T follicular helper cell (primary cell): ENCODE measurements at places on chromosomes 3 and 15.

GRCh38 chr15:81113861-81114291 lies 20.2 kb upstream of the CFAP161 start:
- no peak for DNase-seq

GRCh38 chr3:98739266-98739665 lies 23.9 kb upstream of the ST3GAL6 start:
- DNase-seq: no peak

DNA sequence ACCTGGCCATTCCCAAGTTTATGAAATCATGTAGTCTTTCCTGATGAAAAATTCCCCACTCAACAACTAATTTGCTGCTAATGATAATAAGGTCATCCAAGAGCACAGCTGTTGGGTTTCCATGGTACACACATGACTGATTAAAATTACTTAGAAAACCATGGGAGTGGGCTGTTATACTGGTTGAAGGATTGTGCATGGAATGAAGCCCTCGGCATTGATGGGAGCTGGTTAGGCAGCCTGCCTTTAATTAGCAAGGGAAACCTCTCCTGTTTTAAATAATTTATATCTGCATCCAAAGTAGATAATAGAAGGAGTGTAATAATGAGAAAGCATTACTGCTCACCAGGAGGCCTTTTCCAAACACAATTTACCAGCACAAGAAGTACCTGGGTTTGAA lies 235.1 kb upstream of the CFAP20DC start:
- no peak for DNase-seq

DNA sequence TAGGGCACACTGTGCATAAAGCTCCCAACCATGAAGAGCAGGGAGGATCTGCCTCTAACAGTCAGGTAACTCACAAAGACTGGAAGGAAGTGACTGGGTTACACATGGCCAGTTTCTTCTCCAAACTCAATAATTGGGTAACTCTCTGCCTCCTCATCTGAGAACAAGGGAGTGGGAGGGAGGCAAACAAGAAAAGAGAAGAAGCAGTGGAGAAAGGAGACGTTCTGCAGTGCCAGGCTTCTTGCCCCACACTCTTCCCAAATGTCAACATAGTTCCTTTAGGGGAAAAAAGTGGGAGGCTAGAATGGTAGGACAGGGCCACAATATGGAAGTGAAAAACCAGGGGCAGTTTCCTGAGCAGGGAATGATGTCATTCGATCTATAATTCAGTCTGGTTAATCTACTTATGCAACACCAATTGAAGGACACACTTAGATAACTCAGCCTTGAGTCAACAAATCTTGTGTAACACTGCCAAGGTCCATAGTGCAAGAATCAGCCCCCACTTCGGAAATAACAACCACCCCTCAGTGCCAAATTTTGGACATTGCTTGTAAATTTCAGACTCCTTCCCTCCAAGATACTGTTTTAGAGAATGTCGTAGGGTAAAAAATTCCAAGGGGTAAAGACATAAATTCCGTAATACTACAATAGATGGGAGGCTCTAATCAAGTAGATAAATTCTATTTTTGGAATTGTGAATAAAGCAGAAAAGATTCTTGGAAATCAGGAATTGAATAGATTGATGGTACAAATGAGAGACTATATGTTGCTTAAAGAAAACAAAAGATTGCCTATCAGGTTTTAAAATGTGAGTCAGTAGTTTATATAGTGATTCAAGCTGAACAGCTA lies 143.0 kb downstream of the LPP start:
- DNase-seq: no peak

DNA sequence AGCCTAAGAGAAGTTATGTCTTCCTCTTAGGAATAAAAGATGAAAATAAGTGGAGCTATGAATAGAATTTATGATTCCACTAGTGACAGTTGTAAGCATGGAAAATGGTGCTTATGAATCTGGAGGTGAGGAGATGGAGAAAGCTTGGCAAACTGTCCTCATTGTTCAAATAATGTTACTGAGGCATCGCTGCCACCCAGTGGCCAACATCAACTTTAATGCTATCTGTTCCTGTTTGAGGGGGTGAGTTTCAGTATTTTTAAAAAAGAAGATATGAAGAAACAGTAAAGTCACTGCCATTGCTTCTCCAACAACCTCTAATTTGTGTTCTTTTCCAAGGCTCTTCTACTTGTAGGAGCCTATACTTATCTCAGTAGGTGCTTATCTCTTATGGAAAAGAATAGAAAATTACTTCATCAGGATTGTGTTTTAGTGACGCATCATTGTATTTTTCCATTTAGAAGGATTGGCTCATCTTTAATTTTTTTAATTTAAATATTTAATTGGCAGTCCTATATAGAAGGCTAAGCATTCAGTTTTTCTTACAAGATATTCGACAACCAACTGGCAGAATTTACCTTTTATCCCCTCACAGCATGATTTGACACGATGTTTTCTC lies 260.4 kb upstream of the P2RY1 start:
- peak; percentile 5 for DNase-seq

DNA sequence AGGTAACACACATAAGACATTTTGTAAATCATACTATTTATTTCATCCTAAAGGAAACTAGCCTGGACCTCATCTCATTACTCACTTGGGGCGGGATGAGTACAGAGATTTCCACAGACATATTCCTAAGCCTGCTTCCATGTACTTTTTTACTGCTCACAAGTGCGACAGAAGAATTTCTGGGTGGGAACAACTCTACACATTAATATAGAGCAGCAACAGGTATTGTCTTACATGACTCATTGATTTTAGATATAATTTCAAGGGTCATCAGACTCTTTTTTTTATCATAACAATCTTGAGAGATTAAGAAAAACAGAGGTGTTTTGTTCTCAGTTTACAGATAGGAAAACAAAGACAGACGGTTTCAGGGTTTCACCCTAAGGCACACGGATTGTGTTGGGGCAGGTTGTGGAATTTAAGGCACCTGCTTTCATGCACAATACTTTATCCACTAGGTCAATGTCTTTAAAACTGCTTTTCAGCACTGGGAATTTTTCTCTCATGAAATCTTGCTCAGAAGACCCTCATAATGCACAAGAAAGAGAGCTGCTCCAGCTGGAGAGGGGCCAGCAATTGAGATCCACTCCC lies 186.7 kb upstream of the CDIN1 start:
- no peak for DNase-seq

DNA sequence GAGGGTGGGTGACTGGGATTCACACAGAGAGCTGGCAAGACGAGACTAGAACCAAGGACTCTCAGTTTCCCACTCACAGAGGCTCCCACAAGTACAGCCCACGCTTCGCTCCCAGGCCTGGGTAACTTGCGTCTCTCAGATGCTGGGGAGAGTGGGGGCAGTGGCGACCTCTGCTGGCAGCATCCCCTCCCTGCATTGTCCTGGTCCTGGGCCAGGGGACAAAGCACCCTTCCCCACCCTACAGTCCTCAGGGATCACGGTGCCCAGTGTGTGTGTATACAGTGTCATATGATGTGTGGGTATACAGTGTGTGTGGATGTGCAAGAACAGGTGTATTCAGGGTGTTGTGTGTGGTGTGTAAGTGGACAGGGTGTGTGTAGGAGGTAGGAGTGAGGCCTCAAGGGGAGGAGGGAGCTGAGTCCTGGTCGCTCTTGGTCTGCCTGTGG lies 12.8 kb downstream of the VILL start:
- DNase-seq: peak; percentile 30

- no peak for DNase-seq
These were observed 4.8 kb downstream of the TTBK2 start for GRCh38 chr15:42915654-42916315.

DNA sequence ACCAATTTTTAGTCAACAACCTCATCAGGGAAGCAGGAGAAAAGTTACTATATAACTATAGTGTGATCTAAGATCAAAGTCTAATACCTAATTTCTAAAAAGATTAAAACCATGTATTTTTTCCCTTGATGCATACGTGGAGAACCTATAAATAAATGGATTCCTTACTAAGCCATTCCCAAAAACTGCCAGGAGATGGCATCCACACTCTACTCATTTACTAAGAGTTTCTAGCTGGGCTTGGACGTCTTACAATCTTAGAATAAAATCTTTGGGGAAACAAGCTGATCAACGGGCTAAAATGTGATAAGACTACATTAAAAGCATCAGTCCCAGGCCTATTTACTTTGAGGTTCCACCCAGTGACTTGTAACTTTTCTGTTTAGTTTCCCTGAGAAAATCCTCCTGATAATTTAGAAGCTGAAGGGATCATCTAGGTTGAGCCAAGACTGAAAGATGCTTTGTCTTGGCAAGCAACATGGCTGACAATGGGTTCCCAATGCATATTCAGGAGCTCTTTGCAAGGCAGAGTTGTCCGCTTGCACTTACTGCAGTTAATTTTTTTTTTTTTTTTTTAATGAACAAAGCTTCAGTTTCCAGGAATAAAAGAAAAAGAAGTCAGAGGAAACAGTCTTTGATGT lies 85.5 kb upstream of the FGF12 start:
- no peak for DNase-seq

GRCh38 chr3:149688122-149688757 lies 30.4 kb upstream of the WWTR1 start:
- no peak for DNase-seq

DNA sequence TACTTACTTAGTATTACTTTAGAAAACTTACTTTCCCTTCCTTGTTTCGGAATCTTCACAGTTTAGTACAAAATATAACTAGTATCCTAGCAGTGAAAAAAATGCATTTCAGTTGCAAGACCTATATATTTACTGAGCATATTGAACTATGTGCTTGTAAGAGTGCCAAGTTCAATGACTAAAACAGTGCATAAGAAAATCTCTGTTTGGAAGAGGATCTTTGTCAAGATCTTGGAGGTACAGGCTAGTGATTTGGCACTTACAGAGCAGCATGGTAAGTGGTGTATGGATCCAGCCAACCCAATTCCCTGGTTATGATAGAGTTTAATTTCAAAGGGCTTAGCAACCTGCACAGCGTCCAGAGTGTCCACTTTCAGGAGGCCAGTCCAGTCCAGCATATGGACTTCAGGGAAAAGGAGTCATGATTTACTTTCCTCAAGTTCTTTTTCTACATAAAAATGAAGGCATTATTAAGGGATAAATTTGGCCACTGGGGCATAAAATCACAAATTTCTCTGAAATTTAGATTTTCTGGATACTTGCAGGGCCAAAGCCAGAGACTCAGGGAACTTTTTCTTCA lies 625.8 kb upstream of the BCHE start:
- no peak for DNase-seq

DNA sequence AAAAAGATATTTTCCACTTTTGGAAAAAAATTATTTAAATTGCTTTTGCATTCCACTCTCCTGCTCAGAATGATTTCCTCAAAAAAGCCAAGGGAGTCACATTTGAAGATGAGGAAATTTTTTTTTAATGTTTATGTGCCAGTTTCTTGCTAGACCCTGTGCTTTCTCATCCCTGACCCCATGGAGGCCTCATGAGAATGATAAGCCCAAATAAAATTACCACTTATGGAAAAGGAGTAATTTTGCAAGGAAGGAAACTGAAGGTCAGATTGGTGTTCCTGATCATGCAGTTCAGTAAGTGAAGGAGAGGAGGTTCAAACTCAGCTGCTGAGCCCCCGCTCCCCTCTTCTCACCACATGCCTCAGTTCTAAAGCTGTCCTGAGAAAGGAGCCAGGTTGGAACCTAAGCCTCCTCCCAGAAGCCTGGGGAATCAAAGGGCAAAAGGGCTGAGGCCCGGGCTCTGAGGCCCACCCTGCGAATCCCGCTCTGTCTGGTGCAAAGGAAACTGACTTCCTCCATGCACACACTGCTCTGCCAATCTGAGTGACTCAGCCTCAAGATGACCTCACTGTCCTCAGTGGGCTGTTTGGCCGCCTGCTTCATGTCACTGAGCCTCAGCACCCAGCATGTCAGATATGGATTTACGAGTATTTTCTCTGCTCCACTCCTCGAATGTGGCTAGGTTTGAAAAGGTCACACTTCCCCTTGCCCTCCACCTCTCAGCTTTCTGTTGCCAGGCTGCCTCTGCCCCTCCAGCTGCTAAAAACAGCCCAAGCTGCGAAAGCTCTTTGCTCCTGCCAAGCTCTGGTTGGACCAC lies 56.9 kb upstream of the FLNB start:
- DNase-seq: no peak

DNA sequence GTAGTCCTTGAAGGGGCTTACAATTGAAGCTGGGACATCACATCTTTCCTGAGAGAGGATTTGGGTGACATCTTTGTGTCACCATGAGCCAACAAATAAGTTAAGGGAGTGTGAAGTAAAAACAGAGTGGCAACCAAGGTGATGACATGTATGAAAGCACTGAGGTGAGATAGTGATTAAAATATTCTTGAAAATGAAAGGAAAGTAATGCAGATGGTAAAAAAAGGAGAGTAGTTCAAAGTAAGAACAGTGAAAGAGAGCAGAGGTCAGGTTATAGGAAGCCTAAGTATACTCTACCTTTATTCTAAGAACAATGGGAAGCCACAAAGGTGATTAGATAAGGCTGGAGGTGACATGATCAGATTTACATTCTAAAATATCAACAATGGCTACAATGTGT lies 486.1 kb downstream of the DIPK2A start:
- no peak for DNase-seq
